ENCODE measurements at places on chromosomes 1 and 21.

GRCh38 chr1:201970334-201971159, 11.9 kb upstream of the RNPEP start:
- no peak for DNase-seq

GRCh38 chr1:17425806-17426600, 13.5 kb downstream of the RCC2 start:
- no peak for DNase-seq

GRCh38 chr1:18531503-18531845, 50.7 kb downstream of the KLHDC7A start:
- no peak for DNase-seq

- no peak for DNase-seq
These were observed 79.3 kb upstream of the LYST start for GRCh38 chr1:235945775-235946570.

DNA sequence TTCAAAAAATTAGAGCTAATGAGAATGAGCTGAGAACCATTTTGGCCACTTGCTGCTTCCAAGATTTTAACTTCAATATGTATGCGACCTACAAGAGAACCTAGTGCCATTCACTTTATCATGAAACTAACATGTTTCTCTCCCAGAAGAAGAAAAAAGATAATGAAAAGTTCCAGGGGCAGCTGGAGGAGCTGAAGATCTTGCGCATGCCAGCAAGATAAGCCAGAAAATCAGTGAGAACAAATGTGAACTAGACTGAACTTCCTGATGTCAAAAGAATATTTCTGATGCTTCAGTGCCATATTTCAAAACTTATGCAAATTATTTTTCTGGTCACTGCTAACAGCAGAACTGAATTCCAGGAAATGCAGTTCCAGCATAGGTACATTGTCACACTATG, 1265.1 kb downstream of the BRINP3 start:
- DNase-seq: no peak

DNA sequence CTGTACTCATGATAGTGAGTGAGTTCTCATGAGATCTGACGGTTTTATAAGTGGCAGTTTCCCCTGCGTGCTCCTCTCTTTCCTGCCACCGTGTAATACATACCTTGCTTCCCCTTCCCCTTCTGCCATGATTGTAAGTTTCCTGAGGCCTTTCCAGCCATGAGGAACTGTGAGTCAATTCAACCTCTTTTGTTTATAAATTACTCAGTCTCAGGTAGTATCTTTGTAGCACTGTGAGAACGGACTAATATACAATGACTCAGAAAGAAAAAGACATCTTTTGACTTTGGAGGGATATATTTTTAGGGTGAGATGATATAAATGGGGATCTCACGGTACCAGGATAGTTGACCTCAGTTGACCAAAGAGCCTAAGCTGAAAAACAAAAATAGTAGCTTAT, 74.7 kb upstream of the BACH1 start:
- DNase-seq: no peak

- DNase-seq: no peak
These were observed 7.9 kb downstream of the LAX1 start for GRCh38 chr1:203772836-203773235.

GRCh38 chr1:201298396-201299381, 15.4 kb downstream of the PKP1 start:
- DNase-seq: no peak

DNA sequence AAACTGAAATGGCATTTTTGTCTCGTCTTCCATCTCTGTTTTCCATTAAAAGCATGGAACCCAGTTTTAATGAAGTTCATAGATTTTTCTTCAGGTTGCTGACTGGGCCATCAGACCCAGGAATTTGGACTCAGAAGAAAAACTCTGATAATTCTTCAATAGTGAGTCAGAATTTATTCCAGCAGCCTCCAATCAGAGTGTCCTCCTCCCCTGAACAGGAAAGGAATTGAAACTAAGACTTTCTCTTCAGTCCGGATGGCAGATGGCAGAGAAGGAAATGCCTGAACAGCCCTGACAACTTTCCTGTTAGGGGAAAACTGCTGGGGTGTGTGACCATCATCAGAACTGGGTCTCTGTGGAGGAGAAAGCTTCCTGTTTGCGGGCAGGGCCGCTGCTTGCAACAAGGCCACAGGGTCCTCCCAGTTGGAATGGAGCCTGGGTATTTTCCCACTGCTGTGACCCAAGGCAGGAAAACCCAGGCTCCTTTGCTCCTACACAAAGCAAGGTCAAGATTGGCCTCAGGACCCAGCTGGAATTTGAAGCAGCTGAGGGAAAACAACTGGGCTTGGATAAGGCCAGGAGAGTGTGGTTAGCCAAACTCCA, 20.7 kb downstream of the CD34 start:
- DNase-seq: no peak

DNA sequence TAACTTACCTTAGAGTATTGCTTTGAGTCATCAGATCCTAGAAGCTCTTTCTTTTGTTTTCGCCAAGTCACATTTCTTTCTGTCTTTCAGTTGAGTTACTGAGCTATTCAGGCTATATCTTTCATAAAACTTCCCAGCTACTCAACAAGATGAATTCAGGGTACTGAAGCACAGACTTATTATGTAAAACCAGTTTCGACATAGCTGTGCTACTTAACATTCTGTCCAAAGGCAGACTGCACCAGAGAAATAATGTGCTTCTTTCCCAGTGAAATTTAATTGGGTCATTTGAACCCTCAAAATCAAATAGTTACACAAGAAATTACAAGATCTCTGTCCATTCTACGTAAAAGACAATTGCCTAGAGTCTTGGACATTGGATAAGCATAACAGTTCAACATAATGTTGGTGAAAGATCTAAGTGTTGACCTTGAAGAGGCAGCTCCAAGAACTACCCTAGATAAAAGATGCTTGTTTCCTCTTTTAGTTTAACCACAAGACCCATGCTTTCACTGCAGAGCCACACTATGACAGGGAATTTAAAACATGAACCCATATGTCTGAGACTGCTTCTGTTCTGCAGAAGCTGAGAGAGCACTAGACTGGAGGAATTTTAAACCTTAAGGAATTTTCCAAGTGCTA, 163.2 kb downstream of the LRRC40 start:
- DNase-seq: no peak

GRCh38 chr21:20875742-20876141, 122.5 kb upstream of the NCAM2 start:
- no peak for DNase-seq

GRCh38 chr21:41369105-41369919, 7.5 kb downstream of the MX2 start:
- peak; percentile 51 for DNase-seq

DNA sequence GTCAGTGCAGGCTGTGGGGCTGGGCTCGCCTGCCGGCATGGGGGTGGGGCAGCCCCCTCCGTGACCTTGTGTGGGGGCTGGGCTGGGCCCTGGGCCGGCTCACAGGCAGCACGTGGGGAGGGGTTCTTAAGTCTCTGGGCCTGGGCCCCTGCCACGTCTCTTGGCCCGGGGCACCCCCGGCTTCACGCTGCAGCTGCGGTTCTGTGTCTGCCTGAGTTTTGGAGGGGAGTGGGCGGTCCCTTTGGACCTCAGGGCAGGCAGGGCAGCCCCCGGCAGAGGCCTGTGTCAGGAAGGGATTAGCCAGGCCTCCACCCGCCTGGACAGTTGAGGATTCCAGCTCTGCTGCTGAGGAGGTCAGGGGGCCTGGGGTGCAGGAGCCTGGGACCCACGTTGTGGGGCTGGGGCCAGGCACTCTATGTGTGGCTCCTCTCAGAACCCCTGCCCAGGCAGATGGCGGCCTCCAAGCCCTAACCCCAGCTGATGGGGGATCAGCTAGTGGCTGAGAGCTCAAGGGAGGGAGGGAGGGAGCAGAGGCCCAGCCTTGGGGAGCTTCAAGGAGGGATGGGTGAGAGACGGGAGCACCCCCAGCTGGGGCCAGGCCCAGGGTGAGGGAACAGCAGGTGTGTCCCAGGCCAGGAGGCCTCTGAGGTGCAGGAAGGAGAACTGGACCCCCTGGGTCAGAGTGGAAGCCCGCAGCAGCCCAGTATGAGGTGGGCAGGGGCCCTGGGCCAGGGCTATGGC, 1.8 kb upstream of the PLCH2 start:
- no peak for DNase-seq

DNA sequence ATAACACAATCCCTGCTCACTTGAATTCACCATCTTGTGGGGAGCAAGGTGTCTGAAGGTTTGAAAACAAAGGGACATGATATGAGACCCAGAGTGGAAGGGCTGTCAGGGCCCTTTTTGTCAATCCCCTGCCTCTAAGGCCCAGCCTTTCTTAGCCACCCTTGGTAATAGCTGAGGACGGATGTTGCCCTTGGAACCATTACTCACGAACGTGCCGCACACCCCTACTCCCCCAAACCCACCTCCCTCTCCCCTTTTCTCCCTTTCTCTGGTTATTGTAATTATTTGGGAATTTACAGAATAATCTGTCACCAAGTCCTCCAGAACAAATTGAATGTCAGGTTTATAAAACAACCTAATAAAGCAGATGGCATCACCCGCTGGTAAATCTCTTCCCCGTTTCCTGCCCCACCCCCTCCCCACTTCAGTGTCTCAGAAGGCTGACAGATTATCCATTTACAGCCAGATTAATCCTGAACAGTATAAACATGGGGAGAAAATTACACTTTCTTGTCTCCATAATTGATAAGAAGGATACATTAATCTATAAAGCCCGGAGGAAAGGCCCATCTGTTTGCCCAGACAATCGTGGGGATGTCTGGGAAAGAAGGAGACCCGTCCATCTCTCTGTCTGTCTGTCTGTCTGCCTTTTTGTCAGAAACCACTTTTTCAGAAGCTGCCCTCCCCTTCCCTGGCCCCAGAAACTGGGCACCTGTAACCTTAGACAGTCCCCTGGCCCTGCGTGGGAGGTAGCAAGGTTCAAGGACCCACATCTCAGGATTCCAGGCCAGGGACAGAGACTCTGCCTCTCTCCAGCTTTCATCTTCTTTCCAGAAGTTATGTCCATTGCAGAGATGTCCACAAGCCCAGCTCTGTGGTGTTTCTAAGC, 60.6 kb upstream of the CD34 start:
- DNase-seq: no peak

All from activated B cell treated with CpG ODN at 0.5 μM for 24 hours (primary cell).